NCI-H2081 treated with DMSO at 0.1 percent for 48 hours (cell line): ENCODE measurements at places on chromosomes 6 and 20.

GRCh38 chr6:166556863-166557322 is 29.6 kb downstream of the RAMACL start:
- no peak for DNase-seq

- DNase-seq, result no peak
Observed at GRCh38 chr6:85866370-85866730, 223.7 kb upstream of the SYNCRIP start.

GRCh38 chr20:14522595-14522994 is 185.2 kb upstream of the FLRT3 start:
- no peak for DNase-seq

- no peak for DNase-seq
Observed at GRCh38 chr20:53138454-53139262, 166.5 kb downstream of the TSHZ2 start.

DNA sequence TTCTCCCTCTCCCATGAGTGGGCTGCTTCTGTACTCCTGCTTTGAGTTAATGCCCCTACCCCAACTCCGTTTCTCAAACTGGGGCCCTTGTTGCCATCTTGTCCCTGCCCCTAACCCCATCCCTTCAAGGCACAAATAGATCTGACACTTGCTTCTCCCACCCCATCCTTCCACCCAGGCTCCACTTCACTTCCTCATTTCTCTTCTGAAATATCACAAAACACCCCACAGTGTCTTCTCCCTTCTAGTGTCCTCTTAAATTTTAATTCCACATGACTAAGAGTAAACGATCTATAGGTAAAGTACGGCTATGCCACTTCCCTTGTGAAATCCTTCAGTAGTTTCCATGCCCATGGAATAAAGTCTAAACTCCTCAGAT is 571.6 kb upstream of the NOX3 start:
- DNase-seq, result no peak

DNA sequence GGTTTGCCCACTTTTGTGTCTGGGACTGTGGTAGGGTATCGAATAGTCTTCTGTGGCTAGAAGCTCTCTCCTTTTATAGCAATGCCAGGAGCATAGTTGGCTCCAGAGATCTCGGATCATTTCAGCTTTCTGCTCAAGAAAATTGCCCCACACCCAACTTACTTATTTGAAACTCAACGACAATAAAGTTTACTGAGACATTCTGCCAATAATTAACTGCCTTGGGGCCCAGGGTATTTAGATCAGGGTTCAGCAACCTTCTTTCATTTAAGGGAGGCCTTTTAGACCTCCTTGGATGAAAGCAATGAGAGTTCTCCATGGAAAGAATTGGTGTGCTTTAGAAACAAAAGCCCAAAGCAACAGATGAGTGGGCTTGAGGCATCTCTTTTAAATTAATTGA is 53.8 kb upstream of the GMPR start:
- DNase-seq, result no peak

DNA sequence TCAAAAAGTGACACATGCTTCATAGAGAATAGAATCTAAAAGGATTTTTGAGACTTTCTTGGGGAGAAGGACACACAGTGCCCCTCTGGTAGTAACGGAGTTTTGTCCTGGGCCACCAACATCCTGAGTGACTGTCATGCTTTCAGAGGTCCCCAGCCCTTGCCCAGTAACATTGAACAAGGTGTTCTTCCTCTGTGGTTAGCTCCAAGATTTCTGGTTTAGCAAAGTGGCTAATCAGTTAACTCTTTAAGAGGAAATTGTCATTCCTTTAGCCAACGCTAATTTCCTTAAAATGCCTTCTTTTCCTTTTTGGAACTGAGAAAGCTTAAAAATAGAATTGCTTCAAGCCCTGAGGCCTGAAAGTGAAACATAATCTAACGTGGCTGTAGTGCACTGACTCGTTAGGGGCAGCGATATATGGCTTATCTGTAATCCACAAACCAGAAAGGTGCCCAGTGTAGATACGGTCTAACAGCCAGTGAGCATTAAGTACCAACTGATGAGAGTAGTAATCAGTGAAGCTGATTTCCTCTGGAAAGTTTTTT is 7.8 kb downstream of the E2F3 start:
- DNase-seq, result no peak

GRCh38 chr20:60764328-60764727 is 487.7 kb upstream of the CDH4 start:
- DNase-seq, result no peak

GRCh38 chr6:37077191-37077904 is 71.9 kb downstream of the FGD2 start:
- DNase-seq, result no peak

DNA sequence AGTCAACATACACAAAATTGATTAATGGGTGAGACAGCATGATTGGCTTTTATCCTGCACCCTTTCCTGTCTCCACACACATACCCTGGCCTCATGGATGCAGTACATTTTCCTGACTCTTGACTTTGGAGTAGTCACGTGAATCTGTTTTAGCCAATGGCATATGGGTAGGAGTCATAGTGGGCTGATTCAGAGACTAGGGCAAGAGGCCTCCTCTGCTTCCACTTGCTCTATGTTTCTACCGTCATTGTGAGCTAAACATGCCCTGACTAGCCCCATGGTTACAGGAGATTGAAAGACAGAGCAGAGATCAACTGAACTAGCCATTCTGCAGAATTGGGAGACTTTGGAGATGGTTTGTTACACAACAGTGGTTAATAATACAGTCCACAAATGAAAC is 850.0 kb downstream of the DHX35 start:
- DNase-seq, result no peak

GRCh38 chr6:163570579-163571231 is 156.2 kb downstream of the QKI start:
- no peak for DNase-seq

DNA sequence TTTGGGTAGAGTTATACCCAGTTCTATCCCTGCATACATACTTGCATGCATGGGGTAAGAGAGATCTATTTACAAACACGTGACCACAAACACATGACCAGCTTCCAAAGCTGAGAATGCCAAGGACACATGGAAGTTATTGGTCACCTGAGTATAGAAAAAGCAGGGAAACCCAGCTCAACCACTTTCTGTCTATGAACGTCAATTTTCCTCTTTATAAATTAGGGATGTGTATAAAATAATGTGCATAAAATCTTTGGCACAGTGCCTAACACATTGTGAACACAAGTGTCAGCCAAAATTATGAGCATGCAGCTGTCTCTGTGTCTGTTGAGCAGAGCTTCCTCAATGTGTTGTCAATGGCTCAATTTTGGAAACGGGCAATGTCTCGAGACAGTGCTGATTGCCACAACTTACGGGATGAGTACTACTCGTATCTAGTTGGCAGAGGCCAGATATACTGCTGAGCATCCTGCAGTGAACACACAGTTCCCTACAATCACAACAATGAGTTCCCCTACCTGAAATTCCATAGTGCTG is 44.9 kb downstream of the TPD52L1 start:
- DNase-seq, result no peak

- DNase-seq, result no peak
Observed at GRCh38 chr6:63862486-63863198, 227.0 kb downstream of the PHF3 start.

GRCh38 chr20:46688151-46689081 is 828 bp downstream of the TP53RK start:
- no peak for DNase-seq

GRCh38 chr6:169566319-169566718 is 135.5 kb downstream of the WDR27 start:
- DNase-seq, result no peak

GRCh38 chr6:148770408-148771211 is 23.8 kb downstream of the UST start:
- no peak for DNase-seq

DNA sequence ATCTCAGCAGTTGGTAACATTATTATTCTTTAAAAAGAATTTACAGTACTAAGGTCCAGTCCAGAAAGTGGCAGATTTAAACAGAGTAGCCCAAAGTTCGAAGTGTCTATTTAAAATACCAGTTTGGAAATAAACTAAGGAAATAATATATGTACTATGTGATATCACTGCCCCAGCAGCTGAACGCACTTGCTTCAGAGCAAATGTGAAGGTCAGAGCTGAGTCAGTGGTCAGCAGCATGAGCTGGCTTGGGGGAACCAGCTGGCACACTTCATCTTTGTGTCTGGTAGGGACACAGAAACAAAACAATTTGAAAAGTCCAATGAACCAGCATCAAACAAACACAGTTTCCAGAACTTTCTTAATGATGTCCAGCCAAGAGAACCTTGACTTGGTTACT is 15.4 kb downstream of the TMEM14B start:
- DNase-seq, result no peak

GRCh38 chr6:168071620-168072019 is 7.4 kb downstream of the FRMD1 start:
- DNase-seq, result no peak

DNA sequence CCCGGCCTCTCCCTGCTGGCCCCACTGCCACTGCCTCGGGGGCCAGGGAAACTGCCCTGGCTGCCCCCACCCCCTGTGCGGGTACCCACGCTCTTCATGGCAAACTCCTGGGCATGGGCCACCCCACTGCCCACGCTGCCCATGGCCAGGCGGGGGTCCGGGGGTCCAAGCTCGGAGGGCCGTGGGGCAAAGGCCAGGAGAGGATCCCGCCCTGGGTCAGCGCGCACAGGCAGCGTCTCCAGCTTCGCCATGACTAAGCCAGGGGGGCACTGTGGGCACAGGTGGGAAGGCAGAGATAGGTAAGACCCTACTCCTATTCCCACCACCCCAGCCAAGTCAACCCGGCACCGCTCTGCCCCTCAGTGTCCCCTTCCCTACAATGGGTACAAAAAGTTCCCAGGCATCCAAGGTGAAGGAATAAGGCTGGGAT is 6.4 kb downstream of the LZTS3 start:
- no peak for DNase-seq

DNA sequence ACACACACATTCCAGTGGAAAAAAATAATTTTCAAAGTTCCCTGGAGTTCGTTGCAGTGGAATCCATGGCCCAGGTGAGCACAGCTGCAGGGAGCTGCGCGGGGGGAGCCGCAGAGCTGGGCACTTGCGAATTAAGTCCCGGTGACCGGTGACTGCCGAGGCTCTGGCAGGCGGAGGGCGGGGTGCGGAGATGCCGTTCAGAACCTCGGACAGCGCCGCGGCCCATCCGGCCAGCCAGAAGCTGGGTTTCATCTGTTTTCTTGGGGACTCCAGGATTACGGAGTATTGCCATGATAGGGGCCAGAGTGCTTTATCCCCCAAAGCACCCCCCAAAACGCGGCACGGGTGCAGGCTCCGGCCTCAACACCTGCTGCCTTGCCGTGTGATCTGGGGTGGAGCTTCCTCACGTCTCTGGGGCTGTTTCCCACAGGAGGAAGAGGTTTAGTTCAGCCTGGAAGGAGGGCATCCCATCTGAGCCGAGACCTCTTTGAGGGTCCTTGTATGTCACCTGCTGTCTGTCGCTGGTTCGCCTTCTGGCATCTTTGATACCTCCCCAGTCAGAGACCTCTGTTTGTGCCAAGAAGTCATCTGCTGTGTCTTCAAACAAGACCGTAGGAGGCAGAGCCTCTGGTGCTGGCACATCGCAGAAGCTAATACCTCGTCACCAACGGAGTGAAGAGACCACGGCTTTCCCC is 99.4 kb downstream of the YTHDF1 start:
- no peak for DNase-seq

GRCh38 chr6:158909938-158910337 is 90.1 kb downstream of the RSPH3 start:
- no peak for DNase-seq

DNA sequence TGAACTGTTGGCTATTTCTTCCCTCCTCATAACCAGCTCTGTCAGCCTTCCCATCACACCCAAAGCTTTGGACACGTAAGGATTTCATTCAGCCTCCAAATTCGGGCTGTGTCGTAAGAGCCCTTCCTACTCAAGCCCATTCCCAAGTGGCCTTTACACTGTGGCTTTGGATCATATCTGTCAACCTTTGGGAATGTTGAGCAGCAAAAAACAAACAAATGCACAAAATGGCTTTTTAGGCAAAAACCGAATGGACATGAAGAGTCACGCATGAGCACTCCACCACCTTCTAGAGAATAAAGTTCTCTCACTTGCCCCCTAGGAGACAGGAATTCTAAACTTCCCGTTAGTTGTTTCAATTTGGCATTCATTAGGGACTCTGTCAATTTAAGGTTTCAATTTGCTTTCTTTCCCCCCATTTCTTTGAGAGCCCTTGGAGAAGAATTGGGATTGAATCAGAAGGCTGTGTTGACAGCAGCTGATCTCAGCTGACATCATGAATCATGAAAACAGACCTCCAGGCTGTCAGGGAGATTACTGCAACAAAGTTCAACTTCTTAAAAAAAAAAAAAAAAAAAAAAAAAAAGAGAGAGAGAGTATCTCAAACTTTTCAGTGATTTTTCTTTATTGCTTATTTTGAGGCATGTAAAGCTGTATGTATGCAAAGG is 110.3 kb downstream of the BCAS1 start:
- no peak for DNase-seq

DNA sequence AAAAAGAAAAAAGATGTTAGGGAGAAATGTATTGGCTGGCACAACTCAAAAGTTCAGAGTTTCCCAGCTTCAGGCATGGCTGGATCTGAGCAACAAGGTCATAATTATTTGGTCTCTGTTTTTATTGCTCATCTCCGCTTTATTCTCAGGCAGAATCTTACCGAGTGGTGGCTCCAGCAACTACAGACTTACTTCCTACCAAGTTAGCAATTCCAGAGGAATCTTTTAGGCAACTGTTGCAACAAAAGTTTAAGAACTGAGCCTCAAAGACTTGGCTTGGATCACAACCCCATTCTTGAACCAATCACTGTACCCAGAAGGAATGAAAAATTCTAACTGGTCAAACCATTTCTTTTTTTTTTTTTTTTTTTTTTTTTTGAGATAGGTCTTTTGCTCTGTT is 35.5 kb upstream of the NCOA3 start:
- DNase-seq, result no peak

- DNase-seq, result no peak
Observed at GRCh38 chr6:170097505-170098427, 193.1 kb downstream of the DLL1 start.

GRCh38 chr20:50312682-50313521 is 122.3 kb downstream of the CEBPB start:
- no peak for DNase-seq

GRCh38 chr6:156396068-156396771 is 381.0 kb upstream of the ARID1B start:
- no peak for DNase-seq
